C1 segment of cervical spinal cord (tissue), 14 donors: ENCODE measurements at places on chromosomes 4 and X.

- no peak for DNase-seq
Measured at GRCh38 chr4:113882668-113883067, 96.8 kb downstream of the ARSJ start.

DNA sequence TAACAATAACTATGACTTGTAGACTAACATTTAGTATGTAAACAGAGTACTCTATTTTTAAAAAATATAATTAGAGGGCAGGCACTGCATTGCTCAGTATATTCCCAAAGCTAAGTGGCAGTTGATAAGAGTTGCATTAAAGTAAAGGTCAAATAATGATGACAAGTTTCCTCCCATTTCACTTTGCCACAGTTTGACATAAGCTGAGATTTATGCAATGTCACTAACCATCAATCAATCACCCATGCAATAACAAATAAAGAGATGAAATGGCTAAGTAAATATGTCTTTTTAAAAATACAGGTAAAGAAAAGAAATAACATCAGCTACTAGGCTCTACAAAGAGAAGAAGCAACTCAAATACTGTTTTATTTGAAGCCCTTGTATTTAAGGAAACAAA lies 673.4 kb downstream of the PCDH18 start:
- no peak for DNase-seq

DNA sequence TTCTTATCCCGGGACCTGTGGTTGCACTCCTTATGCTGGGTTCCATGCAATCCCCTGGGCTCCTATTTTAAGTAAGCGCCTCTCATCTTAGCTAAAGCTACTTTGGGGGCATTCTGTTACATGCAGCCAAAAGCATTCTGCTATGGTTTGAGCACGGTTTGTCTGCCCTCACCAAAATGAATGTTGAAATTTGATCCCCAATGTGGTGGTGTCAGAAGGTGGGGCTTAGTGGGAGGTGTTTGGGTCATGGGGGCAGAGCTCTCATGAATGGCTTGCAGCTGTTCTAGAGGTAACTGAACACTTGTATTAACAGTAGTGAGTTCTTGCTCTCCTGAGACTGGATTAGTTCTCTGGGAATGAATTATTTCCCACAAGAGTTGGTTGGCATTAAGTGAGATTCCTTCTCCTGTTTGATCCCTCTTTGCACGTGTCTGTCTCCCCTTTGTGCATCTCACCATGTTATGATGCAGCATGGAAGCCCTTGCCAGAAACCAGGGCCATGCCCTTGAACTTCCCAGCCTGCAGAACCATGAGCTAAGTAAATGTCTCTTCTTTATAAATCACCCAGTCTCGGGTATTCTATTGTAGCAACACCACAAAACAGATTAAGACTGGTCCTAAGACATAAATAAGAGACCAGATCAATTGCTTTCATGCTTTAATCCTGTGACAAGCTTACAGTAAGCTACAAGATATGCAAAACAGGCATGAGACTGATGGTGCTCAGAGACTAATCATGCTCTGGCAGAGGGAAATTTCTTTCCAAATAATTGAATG lies 141.8 kb downstream of the TSPAN5 start:
- no peak for DNase-seq

DNA sequence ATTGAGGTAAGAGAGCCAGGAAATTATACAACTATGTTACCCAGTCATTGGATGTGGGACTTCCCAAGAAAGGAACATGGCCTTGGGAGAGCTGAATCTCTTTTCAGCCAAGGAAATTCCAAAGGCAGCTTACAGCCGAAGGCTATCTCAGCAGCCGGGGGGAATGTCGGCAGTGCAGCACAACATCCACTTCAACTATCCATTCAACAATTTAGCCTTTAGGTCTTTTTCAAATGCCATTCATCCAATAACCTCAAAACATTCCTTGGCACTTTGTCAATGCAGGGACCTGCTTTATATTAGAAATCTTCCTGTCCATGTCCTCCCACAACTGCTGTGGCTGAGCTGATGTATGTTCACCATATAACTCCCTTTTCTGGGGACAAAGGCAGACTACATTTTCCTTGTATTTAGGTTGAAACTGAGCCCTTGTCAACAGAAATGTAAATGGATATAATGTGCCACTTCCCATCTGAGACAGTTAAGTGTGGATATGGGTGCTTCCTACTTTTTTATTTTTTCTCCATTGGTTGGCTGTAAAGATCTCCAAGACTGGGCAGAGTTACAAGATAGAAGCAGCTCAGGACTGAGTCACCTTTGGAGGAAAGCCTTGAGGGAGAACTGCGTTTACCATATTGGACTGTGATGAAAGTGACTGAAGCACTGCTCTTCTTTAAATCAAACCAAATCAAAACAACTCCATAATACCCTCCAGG lies 94.8 kb downstream of the GPRIN3 start:
- no peak for DNase-seq

GRCh38 chrX:14029039-14029424 lies 660 bp downstream of the GEMIN8 start:
- no peak for DNase-seq

DNA sequence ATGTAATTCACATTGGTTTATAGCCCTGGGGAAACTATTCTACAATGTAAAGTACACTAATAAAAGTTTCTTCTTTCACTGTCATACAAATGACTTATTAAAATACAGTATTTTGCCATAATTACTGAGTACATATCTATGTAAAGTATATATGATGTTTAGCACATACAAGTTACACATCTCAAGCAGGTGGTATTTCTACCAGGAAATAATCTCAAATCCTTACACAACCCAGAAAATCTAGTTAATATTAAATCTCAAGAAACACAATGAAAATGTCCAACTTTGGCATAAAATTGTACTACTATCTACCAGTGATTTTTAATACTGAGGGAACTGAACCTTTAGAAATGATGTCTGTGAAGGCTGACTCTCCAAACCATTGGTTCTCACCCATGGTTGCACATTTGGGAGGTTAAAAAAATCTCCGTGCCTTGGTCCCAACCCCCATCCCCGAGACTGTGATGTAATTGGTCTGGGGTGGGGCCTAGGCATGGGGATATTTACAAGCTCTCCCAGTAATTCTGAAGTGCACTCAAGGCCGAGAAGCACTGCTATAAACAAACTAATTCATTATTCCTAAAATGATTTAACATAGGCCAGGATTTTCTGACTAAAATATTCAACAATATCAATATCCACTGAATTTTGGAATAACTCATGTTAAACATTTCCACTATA lies 27.6 kb downstream of the MAP3K15 start:
- DNase-seq, result no peak

DNA sequence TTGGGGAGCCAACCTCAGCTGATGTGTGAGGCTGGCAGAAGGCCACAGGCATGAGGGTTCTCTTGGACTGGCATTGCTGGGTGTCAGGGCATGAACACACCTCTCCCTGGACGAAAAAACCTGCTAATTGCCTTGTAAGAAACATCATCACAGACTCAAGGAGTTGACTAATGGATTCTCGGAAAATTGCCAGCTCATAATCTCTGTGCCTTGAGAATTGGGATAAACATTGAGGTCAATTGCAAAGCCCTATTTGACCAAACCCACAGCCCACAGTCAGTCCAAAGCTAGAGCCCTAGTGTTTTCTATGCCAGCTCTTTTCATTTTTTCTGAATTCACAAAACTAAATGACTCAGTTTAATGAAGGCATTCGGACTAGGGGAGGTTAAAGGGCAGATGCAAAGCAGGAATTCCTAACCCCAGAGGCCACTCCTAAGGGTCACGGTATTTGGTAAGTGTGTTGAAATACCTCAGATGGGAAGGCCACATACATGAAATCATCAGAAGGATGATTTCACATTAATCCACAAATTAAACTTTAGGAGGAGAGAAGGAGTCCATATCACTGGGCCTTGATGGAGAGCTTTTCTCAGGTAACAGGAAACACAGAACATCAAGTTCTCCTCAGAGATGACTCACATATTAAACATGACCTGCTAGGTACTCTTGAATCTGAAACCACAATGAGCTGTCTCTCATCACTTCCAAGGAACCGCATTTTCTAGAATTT lies 39.0 kb upstream of the RASL11B start:
- DNase-seq, result no peak

DNA sequence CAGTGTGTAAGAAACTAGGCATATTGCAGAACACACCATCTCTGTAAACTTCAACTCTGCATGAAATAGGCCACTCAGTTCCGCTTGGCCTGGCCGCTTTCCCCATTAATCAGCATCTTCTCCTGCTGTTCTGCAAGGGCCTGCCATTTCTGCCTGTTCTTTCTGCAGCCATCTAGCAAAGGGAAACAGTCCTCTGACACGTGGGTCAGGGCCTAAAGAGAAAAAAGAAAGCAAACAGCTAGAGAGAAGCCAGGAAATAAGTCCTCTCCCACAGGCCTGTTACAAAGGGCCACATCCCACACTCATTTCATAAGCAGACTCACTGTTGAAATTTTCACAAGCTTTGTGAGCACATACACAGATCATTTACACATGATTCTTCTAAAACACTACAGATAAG lies 130.1 kb downstream of the PDE5A start:
- DNase-seq, result peak; percentile 21

GRCh38 chrX:13167481-13168231 lies 123.2 kb upstream of the FAM9C start:
- no peak for DNase-seq

GRCh38 chrX:17994429-17994828 lies 133.3 kb upstream of the RAI2 start:
- no peak for DNase-seq

DNA sequence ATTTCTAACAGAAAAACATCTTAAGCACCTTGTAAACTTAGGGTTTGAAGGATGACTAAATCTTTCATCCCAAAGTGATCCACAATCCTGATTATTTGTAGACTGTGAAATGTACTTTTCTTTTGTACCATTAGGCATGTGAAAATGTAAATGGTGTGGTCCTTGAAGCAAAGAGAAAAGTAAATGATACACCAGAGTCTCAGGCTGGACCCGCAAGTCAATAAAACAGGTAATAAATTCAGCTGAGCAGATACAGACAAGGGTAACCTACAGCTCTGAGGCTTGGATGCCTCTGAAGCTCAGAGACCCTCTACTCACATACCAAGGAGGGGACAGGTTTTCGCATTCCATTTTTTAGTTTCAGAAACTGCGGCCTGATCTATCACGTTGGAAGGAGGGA lies 2.8 kb upstream of the LAP3 start:
- no peak for DNase-seq

DNA sequence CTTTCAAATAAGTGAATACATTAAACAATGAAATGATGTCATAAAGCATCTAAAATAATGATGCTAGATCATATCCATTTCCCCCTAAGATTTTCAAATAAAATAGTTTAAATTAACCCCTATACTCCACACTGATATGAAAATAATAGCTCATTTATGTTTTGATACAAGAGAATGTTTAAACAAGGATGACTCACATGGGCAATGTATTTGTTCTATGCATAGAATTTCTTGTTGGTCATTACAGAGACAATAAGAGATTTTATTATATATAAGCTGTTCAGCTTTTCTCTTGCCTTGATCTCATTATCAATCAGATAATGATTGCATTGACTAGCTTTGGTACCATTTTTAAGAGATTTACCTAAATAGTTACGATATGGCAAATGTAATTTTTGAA lies 411.7 kb downstream of the ARHGAP24 start:
- no peak for DNase-seq

DNA sequence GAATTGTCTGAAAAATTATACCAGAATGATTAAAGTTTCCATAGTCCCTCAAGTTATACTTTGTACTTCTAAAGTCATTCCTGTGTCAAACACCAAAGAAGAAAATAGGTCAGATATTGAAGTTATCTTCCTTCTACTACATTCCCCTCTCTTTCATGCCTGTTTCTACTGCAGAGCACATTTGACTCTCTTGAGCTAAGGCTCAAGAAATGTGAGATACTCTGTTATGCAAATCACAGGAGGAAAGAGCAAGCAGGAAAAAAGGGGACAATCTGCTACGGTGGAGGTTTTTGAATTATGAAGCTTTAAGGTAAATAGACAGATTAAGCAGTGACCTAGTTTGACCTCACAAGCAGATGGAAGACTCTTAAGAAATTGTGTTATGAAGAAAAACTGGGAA lies 198.9 kb upstream of the LDB2 start:
- no peak for DNase-seq

DNA sequence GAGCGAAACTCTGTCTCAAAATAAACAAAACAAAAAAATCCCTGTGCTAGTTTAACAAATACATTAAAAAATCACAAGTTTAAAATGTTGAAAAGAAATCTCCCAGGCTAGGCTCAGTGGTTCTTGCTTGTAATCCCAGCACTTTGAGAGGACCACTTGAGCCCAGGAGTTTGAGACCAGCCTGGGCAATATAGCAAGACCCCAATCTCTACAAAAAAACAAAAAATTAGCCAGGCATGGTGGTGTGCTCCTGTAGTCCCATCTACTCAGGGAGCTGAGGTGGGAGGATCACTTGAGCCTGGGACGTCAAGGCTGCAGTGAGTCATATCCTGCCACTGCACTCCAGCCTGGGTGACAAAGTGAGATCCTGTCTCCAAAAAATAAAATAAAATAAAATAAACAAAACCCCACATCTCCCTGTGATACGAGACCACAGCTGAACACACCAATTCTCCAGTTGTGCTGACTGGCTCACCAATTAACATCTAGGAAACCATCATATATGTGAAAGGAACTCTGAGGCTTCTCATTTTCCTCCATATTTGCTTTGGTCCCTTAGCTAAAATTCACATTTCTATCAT lies 7.3 kb downstream of the RPS4X start:
- DNase-seq, result no peak

GRCh38 chr4:109315818-109316217 lies 13.4 kb upstream of the COL25A1 start:
- DNase-seq, result no peak

DNA sequence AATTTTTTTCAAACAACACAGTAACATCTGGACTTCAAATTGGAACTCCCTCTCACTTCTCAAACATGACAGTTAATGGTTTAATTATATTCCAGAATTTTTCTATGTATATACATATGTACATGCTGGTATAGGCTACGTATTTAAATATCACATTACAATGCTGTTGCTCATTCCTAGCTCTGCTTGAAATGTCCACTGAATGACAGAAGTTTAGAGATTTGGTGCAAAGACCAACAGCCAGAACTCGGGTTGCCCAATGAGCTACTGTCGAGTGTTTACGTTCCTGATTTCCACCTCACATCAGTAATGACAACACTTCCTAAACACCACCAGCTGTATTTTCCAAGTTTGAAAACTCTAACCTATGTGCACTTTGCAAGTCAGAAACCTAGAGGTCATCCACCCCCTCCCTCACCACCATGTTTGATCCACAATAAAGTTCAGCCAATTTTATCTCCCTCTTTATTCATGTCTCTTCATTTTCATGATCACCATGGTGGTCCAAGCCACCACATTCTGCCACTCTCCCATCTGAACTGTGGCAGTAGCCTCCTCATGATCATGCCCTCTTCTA lies 49.3 kb upstream of the RPL34 start:
- no peak for DNase-seq

- DNase-seq, result no peak
Measured at GRCh38 chrX:110578270-110578669, 217.3 kb downstream of the CHRDL1 start.

DNA sequence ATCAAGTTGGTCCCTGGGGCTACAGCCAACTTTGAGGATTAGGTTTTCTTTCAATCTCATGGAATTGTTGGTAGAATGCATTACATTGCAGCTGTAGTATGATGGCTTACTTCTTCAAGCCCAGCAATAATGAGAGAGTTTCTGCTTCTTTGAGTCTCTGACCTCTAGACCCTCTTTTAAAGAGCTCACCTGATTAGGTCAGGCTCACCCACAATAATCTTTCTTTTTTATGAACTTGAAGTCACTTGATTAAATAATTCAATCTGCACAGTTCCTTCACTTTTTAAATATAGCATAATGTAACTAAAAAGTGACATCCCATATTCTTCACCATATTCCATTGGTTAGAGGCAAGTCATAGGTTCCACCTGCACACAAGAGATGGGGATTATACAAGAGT lies 547.5 kb upstream of the CT83 start:
- no peak for DNase-seq
